ENCODE measurements at places on chromosomes 2 and 18.

GRCh38 chr2:220936641-220937197 is 635.4 kb downstream of the EPHA4 start:
- no peak for DNase-seq

GRCh38 chr2:4635289-4635688 is 931.9 kb downstream of the DCDC2C start:
- DNase-seq: no peak

DNA sequence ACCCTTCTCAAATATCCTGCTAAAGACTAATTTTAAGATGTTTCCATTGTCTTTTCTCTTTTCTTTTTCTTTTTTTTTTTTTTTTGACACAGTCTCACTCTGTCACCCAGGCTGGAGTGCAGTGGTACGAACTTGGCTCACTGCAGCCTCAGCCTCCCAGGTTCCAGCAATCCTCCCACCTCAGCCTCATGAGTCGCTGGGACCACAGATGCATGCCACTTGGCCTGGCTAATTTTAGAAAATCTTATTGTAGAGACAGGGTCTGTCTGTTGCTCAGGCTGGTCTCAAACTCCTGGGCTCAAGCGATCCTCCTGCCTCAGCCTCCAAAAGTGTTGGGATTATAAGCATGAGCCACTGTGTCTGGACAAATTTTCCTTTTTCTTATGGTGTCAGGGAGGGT is 167.5 kb downstream of the MCFD2 start:
- no peak for DNase-seq

- DNase-seq: no peak
Measured at GRCh38 chr2:118054213-118055008, 33.9 kb upstream of the INSIG2 start.

DNA sequence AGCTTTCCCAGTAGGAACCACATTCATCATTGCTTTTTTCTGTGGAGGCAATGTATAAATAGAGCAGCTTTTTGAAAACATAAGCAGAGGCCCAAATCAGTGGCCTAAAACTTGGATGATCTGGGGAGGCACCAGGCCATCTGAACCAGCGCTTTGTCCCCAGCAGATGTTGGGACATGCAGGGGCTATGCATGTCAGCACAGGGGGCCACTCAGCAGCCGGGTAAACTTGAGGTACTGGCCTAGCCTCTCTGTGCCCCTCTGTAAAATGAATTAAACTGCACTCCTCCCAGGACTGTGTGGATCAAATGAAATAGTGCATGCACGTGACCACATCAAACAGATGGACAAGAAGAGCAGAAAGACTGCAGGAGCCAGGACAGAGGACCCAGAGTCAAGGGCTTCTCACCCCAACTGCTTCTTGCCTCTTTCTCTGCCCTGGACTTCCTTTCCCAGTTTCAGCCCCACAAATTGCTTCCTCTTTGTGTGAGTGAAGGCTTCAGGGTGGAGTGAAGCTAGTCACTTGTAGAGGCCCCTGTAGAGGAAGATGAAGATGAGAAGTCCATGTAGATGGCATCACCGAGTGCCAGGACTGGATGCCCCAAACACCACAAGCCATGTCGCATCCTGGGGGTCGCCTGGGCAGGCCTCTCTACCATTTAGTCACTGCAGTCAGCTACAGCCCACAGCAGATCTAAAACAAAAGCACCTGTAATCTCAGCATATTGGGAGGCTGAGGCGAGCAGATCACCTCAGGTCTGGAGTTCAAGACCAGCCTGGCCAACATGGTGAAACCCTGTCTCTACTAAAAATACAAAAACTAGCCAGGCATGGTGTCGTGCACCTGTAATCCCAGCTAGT is 53.2 kb downstream of the IMPA2 start:
- no peak for DNase-seq

GRCh38 chr2:1750933-1751766 is 6.8 kb upstream of the PXDN start:
- DNase-seq: no peak

- DNase-seq: no peak
Measured at GRCh38 chr2:74851191-74851566, 17.3 kb downstream of the HK2 start.

GRCh38 chr2:236600158-236600557 is 30.5 kb downstream of the ACKR3 start:
- DNase-seq: no peak

GRCh38 chr18:813172-814071 is 1.4 kb upstream of the YES1 start:
- peak; percentile 34 for DNase-seq

DNA sequence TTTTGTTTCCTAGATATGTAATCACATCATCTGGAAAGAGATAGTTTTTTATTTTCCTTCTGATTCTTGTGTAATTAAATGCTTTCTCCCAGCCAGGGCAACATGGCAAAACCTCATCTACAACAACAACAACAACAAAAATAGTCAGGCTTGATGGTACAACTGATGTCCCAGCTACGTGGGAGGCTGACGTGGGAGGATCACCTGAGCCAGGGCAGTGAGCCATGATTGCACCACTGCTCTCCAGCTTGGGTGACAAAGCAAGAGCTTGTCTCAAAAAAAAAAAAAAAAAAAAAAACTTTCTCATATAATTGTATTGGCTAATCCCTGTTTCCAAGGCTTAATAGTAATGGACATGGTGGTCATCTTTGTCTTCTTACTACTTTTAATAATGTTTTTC is 26.4 kb upstream of the PGAP1 start:
- DNase-seq: no peak

GRCh38 chr2:227132986-227133385 is 31.0 kb downstream of the COL4A4 start:
- no peak for DNase-seq

- no peak for DNase-seq
Measured at GRCh38 chr2:219737270-219737691, 109.9 kb downstream of the SLC4A3 start.

DNA sequence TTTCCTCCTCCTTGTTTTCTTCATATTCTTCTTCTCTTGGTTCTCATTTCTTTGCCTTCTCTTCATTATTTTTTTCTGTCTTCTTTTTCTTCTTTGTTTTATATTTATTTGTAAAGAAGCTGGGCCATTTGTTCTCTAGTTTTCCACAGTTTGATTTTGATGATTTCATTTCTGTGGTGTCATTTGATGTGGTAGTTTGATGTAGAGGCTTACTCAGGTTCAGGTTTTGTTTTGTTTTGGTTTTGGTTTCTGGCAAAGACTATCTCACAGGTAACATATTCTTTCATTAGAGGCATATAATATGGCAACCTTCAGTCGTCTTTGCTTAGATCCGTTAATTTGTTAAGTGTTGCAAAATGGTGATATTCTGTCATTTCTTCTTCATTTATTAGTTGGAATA is 75.3 kb downstream of the BABAM2 start:
- no peak for DNase-seq

DNA sequence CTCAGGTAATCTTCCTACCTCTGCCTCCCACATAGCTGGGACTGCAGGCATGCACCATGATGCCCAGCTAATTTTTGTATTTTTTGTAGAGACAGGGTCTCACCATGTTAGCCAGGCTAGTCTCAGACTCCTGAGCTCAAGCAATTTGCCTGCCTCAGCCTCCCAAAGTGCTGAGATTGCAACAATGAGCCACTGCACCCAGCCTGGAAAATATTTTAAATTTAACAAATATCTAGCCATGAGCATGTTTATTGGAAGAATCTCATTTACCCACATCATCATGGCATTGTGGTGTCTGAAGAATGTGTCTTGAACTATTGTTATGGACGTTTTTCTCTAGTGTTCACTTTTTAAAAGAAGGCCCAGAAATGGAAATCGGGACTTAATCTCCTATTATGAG is 231.8 kb downstream of the MBD5 start:
- no peak for DNase-seq

GRCh38 chr18:80200932-80201672 is 46.2 kb downstream of the PARD6G start:
- DNase-seq: no peak

GRCh38 chr2:170525566-170525900 is 189.6 kb upstream of the SP5 start:
- no peak for DNase-seq

DNA sequence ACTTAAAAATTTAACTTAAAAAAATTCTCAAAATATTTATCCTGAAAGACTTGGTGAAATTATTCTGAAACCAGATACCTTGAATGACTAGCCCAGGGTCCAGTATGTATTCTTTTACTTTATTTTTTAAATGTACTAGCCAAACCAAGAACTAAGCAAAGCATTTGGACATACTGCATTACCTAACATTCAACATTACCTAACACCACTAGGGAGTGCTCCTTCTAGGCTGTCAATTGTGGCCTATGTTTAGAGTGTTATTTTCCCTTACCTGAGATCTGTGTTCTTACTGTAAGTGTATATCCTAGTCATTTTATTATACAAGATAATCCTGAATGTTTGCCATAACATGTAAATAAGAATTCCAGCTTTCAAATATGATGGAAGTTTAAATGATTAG is 496.6 kb downstream of the PTPRM start:
- DNase-seq: no peak

- no peak for DNase-seq
Measured at GRCh38 chr2:212893216-212893615, 258.2 kb downstream of the IKZF2 start.

DNA sequence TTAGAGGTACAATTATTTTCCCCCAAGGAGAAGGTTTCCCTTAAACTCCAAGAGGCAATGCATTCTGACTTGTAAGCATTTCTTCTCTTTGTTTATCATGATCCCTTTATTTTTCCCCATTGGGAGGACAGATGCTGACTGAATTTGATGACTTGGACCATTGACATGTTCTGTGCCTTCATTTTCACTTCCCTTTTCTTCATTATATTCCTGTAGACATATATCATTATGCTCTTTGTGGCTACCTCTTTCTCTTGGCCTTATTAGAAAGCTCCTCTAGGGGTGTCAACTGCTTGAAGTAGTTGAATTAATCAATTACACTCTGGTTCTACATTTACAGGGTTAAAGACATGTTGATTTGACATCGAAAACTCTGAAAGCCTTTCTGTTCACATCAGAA is 330.0 kb upstream of the DCC start:
- DNase-seq: no peak

DNA sequence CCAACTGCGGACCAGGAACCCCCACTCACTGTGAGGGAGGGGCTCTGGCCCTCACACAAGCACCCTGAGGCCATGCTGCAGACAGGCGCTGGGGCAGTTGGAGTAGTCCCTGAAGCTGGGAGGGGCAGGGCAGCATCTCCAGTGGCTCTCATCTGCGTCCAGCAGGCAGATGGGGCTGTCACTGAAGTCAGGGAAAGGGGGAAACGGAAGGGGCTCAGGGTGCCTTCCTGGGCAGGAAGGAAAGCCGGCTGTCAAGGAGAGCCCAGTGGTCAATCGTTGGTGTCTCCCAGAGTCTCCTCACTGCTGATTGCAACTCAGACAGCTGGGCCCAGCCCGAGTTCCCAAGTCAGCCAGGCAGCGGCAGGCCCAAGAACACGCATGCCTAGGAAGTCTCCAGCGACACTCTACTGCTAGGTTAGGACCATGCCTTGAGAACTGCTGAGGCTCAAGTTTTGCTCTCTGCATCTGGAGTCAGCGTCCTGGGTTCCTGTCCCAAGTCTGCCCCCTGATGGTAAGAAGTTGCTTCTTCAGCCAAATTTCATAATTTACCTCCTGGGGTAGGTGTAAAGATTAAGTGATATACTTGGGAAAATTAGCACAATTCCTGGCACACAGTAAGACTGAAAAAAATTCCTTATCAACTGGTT is 27.4 kb upstream of the NMUR1 start:
- DNase-seq: no peak

DNA sequence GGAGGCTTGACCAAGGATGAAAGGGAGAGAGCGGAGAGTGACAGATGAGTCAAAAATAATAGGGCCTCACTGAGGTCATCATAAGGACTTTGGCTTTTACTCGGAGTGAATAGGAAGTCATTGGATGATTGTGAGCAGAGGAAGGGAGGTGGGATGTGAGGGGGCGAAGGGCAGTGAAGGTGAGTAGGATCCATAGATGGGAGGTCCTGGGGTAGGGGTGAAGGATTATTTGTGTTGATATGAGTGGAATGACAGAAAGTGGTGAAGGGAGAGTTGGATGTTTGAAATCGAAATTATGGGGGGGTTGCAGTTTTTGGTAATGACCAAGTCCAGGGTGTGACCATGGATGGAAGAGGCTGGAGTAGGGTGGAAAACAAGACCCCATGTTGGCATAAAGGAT is 14.0 kb downstream of the PNO1 start:
- no peak for DNase-seq

- DNase-seq: no peak
Measured at GRCh38 chr18:62346333-62347088, 21.4 kb downstream of the TNFRSF11A start.

DNA sequence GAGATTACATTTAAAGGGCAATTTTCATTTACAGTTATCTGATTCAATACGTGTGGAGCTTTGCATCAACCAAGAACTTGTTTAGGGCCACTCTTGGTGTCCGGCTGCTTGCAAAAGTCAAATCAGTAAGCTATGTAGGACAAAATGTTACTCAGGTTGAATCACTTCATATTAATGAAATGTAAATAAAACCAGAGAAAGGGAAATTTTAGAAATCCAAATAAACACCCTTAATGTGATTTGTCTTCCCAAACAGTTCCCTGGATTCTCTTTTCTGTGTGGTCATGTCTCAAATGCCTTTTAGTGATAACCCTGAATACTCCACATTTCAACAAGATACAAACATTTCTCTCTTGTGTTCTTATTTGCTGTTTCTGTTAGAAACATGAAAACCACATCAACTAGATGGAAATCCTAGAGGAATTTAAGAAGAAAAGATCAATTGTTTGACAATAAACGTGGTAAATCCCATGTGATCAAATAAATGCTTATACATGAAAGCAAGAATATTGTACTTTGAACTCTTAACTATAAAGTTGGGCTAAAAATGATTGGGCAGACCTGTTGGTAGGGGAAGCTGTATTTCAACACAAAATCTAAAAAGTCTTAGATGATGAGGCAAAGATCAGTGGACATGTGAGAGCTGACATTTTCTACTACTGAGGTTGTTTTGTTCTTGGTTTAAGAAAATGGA is 101.3 kb downstream of the CDC42EP3 start:
- DNase-seq: no peak

DNA sequence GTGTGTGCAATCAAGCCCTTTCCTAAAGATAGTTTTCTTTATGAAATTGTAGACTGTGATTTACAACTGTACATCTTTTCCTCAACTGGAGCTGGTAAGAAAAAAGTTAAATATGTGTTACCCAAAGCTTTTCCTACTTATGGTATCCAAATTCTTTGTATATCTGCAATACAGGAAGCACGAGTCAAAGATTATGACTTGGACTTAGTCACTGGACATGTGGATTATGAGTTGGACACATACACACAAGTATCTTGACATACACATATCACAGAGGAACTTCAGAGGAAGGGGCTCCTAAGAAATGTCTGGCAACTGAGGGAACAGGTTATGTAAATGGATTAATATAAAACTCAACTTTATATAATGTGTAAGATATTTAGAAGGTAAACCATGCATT is 35.2 kb downstream of the PRELID3A start:
- no peak for DNase-seq

- DNase-seq: no peak
Measured at GRCh38 chr2:215590010-215590745, 154.3 kb upstream of the FN1 start.

- no peak for DNase-seq
Measured at GRCh38 chr2:63432373-63432772, 155.9 kb downstream of the WDPCP start.

GRCh38 chr18:10833656-10834055 is 307.8 kb downstream of the NAPG start:
- DNase-seq: no peak

GRCh38 chr18:25701821-25702220 is 349.9 kb upstream of the ZNF521 start:
- DNase-seq: no peak

Measured in stimulated activated CD8-positive, alpha-beta memory T cell treated with anti-CD3 and anti-CD28 coated beads, Interleukin-4, amount 100 ng/mL, for 1 hour (primary cell).